ENCODE measurements at places on chromosomes 5 and 9.

GRCh38 chr5:149227168-149227826 is 44.4 kb upstream of the AFAP1L1 start:
- DNase-seq, result no peak

GRCh38 chr9:5488221-5489008 is 21.9 kb upstream of the PDCD1LG2 start:
- no peak for DNase-seq

DNA sequence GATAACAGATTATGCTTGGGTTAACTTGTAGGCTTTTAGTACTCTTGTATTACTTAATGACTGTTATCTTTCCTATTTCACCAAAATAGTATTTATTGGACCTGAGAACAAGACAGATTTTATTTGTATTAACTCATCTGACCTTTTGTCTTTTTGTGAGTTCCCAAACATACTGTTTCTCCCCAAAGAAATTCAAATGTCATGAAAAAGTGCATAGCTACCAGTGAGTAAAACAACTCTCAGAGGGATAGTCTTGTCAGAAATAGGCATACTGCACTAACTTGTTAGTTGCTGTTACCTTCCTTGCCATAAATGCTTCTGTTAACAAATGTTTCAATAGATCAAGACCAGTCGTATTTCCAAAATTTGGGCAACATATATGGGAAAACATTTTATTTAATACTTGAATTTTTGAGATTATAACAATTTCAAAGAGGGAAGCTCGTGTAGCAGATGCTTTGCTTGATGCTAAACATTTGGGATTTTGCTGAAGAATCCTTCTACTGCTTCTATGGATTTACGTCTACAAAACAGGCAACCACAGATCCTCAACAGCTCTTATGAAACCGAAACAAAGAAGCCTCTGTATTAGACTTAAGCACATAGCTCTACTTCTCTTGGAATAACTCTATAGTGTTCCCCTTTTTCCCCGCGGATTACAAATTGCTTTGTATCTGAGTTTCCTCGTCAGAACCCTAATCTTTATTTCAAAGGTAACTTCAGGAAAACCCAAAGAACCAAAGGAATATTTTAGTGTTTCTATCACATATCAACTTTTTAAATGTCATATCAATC is 248.8 kb downstream of the MCTP1 start:
- DNase-seq, result no peak

DNA sequence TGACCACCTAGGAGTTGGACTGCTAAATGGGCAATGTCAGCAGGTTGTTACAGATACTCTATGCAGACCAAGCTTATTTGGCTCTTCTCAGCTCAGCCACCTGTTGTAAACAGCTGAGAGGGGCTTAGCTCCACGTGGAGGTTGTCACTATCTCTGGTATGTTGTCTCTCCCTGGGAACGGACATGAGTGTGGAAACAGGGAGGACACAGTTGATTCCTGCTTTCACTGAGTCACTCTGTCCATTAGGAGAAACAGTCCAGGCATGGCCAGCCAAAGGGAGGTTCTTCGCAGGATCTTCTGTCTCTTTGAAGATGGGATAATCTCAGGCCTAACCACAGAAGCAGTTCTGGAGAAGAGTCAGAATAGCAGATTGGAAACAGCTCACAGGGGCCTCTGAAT is 121.2 kb downstream of the PALM2AKAP2 start:
- no peak for DNase-seq

DNA sequence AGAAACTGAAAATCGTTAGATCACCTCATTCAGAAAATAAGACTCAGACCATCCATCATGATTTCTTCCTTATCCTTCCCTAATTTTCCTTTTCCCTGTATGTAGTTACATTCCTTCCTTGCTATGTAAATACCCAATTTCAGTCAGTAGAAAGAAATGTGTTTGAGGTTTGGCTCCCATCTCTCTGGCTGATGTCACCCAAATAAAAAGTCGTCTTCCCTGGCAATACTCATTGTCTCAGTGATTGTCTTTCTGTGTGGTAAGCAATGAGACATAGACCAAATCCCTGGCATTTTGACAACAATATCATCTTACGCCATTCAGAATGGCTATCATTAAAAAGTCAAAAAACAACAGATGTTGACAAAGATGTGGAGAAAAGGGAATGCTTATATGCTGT is 303.9 kb upstream of the EDIL3 start:
- DNase-seq, result peak; percentile 2

- DNase-seq, result no peak
These were observed 210.1 kb upstream of the MAP3K1 start for GRCh38 chr5:56605231-56605630.

DNA sequence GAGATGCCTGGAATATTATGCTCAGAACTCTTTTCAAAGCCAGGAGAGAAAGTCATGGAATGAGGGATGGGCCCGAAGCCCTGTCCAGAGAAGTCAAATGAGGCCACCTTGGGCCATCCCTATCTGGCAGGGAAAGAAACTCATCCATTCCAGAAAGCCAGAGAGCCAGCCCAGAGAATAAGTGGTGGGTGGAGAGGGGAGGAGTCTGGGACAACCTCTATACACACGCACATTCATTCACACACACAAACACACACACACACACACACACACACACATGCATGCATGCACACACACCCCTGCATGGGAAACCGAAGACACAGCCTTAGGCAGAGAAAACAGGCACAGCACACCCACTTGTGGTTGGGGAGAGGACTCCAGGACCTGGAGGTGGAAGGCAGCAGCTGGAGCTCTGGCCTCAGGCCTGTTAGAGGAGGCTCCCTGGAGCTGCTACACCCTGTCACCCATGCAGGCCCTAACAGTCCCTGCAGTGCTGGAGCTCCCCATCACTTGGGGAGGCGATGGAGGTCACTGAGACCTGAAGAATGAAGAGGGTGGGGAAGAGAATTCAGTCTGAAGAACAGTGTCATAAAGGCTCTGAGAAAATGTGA is 38.0 kb downstream of the TGFBI start:
- no peak for DNase-seq

DNA sequence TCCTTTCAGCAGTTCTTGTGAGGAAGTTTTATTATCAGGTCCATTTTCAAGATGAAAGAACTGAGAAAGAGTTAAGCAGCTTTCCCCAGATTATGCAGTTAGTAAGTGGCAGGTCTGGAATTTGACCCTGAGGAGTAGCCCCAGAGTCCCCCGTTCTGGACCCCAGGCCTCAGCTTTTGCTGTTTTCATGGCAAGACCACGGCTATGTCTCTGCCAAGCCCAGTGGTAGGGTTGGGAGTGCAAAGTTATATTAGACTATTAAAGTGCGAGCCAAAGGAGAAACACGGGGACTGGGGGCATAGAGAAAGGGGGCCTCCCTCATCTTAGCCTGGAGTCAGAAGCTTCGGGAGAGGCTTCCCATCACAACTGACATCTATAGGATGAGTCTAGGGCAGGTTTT is 19.3 kb upstream of the ORM1 start:
- no peak for DNase-seq

DNA sequence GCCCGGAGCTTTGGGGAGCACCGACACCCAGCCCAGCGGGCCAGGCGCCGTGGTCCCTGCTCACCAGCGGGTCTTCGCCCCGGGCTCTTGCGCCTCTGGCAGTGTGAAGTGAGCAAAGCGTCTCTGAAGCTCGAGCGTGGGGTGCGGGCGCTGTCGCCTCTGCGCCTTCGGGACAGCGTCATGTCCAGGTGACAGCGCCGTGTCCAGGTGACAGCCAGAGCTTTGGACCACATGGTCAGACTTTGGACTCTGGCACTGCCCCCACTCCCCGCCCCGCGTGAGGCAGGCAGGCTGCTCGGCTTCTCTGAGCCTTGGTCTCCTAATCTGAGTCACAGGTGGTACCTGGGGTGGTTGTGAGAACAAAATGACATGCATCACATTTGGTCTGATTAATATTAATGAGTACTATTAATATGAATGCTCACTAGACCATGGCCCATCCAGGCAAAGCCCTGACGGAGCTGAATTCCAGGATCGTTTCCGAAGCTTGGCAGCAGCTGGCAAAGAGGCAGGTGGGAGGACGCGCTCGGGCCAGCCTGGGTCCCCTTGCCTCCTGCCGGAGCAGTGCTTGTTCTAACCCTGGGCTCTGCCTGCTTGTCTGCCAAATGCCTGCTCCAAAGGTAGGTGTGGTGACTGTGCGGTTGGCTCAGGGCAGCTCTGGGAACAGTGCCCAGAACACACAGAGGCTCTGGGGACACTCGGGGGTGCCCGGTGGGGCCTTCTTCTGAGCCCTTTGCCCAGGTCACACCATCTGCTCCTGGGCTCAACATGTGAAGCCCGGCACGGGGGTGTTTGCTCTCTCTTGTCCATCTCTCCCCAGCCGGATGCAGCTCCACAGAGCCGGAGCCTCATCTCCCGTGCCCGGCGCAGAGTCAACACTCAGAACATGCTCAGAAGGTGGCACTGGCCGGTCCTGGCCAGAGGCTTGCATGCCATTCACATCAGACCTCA is 157.1 kb downstream of the OLFM1 start:
- no peak for DNase-seq

- DNase-seq, result peak; percentile 37
These were observed 89.7 kb upstream of the ADRA1B start for GRCh38 chr5:159826351-159827214.

GRCh38 chr9:19665146-19665863 is 123.5 kb downstream of the SLC24A2 start:
- no peak for DNase-seq

DNA sequence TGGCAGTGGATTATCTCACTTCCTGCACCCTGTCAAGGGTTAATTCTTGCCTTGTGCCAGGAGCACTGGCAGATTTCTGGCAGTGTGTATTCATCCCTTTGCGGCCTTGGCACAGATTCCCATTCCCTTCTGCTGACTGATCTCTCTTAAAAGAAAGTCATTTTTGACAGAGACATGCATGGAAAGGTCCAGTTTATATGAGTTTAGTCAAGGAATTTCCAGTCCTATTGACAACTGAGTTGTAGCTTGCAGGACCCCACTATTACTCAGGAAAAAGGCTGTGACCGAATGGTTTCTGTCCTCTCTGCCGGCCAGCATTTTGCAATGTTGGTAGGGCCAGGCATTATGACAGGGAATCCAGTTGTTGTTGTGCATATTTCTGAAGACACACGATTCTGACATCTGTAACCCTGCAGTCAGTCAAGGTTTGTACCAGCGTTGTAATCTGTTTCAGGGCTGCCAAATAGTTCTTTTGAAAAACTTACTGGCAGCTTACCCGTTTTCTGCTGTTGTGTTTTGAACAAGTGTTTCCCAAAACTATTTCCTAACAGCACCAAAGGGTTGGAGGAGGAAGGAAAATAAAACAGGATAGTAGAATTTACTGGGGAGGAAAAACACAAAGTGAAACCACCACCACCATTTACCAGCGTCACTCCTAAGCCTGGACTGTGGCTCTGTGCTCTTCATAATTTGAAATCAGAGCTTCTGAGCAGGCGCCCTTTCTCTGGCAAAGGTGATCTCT is 243.4 kb upstream of the KLF4 start:
- DNase-seq, result no peak

- no peak for DNase-seq
These were observed 35.3 kb downstream of the MAT2B start for GRCh38 chr5:163540696-163541095.

DNA sequence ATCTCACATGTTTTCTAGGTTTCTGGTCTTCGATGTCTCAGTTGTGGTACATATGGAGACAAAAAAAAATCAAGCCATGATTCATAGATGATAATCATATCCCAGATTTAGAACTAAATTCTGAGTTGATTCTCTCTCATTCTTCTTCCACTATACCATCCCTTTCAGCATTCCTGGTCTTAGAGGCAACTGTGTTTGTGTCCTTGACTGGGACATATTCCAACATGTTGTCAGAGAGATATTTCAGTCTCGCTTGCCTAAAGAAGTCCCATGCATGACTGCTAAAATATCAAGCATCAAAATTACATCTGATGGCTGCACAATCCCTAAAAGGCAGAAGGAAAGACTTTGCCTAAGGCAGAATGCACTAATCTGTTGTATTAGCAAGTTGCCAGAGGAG is 236.6 kb downstream of the PSAT1 start:
- no peak for DNase-seq

- no peak for DNase-seq
These were observed 474.5 kb downstream of the ENC1 start for GRCh38 chr5:74166064-74166463.

GRCh38 chr9:73647560-73647959 is 495.9 kb downstream of the ANXA1 start:
- no peak for DNase-seq

GRCh38 chr5:6446042-6446441 is 2.6 kb upstream of the UBE2QL1 start:
- DNase-seq, result no peak

- DNase-seq, result no peak
These were observed 91.0 kb upstream of the SH3PXD2B start for GRCh38 chr5:172545291-172545801.

DNA sequence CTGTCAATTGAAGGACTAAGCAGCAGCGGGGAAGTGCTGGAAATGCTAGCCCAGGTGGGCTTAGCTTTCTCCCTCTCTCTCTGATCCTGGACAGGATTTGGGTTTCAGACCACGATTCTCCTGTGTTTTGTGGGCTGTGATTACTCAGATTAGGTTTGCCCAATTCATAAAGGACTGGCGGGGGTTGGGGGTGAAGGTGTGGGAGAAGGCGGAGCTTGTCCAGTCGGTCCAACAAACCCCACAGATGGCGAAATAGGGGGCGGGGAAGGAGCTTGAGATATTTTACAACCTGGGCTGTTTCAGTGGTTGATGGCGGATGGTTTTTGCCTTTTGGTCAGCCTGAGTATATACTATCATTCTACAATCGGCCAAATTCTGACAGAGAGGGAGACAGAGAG is 35.2 kb downstream of the PCDHAC2 start:
- DNase-seq, result no peak

GRCh38 chr5:174741352-174741751 is 17.0 kb downstream of the MSX2 start:
- DNase-seq, result no peak

DNA sequence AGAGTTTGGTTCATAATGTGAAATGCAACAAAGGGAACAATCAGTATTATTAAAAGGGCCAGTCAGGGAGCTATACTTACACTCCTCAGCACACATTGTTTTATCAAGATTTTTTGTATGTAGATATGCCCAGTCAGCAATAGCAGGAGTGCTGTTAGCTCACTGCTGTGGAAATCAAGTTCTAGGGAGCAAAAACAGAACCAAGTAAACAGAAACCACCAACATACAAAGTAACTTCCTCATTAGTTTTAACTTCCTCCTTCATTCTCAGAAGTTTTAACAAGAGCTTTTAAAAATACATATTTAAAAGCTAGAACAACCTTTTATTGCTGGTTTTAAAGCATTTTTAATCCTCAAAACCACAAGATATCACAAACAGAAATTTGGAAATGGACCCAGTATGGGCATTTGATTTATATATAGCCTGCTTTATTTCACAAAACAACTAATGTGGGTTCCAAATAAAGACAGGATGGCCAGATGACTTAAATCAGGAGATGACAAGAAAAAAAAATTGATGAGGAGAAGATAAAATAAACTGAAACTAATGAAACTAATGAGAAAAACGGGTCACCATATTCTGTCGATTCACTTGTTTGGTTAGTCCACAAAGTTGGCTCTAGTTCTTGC is 178.5 kb downstream of the ADAMTS12 start:
- DNase-seq, result no peak

- DNase-seq, result no peak
These were observed 800 bp upstream of the AP3B1 start for GRCh38 chr5:78295035-78295961.

Measured in HFF-Myc (cell line).